ENCODE measurements at places on chromosomes 16 and 17.

DNA sequence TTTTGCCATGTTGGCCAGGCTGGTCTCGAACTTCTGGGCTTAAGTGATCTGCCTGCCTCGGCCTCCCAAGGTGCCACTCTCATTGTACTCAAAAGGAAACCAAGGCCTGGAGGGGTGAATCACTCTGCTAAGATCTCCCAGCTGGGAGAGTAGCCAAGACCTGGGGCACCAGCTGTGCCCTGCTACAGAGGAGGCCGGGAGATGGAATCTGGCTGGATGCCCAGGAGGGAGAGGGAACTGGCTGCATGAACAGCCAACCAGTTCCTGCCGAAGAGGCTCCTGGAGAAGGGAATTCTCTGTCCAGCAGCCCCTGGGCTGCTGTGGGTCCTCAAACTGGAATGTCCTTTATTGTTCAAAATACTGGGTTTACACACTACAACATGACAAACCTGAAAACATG is 238.7 kb upstream of the CIBAR2 start:
- no peak for DNase-seq

- DNase-seq, result no peak
Measured at GRCh38 chr16:1469693-1470201, 5.1 kb downstream of the CLCN7 start.

GRCh38 chr17:65071861-65072260 is 15.3 kb upstream of the GNA13 start:
- DNase-seq, result no peak

DNA sequence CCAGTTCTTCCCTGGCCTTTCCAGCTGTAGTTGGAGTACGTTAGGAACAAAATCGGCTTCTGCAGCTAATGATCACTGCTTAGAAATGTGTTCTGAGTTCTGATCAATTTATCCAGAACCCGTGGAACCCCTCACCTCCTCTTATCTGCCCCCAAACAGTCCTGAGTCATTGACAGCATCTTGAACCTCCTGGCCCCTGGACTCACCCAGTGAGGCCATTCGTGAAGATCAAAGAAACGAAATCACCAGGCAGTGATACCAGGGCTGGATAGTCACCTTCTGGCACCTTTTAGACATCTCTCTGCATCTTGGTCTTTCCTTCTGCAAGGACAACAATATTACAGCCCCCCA is 17.0 kb upstream of the EXOC7 start:
- no peak for DNase-seq
